ENCODE measurements at places on chromosomes 6 and 20.

DNA sequence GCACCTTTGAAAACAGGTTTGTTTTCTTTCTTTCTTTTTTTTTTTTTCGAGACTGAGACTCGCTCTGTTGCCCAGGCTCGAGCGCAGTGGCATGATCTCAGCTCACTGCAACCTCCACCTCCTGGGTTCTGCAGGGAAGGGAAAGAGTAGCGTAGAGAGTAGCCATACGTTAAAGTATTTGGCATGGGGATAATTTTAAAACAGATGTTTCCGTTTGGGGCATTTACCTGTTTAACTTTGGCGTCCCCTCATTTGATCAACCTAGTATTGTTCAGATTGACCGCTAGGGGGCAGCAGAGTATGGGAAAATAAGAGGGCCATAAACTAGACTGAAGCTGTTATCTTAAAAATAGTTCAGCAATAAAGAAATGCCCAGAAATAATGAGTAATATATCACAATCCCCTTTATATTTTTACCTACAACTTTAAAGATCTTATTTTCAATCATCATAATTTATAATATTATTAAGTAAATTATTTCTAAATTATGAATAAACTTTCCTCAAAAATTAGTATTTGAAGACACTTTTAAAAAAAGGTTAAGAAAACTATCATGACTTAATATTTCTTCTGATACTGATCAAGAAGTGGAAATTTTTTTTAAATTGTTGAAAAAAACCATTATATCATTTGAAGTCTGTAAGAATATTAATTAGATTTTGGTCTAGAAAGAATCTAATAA, 7.6 kb upstream of the TAAR9 start:
- DNase-seq, result peak; percentile 46

DNA sequence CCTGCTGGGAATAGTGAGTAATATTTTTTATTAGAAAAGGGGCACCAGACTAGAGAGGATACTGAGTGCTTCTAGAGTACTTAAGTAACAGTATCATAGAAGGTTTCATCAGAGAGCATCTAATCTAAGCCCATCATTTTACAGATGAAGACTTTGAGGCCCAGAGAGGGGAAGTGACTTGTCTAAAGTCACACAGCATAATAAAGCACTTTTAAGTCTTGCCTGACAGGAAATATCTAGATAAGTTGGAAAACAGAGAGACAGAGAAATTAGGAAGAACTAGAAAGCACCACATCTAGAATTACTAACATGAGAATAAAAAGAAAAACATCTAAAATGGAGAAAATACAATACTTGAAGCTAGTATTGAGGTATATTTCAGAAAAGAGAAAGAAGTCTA, 6.0 kb downstream of the HLA-DMA start:
- DNase-seq, result no peak

- DNase-seq, result no peak
These were observed 115.9 kb upstream of the BMP2 start for GRCh38 chr20:6651561-6651960.

DNA sequence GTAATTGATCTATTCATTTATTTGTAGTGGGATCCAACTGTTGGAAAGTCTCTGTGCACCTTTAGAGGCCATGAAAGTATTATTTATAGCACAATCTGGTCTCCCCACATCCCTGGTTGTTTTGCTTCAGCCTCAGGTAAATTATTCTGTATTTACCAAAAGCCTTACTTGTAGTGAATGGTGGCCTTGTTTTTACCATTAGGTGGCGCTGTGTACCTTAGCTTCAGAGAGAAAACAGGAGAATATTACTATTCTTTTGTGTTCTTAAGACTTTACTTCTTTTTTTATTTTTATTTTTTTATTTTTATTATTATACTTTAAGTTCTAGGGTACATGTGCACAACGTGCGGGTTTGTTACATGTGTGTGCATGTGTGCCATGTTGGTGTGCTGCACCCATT, 23.7 kb downstream of the PEX7 start:
- DNase-seq, result no peak

- no peak for DNase-seq
These were observed 70.0 kb upstream of the SUPT3H start for GRCh38 chr6:45447716-45448115.

GRCh38 chr20:35225319-35226125, 968 bp upstream of the MMP24 start:
- DNase-seq, result no peak

- peak; percentile 66 for DNase-seq
These were observed 48.2 kb downstream of the MRPL14 start for GRCh38 chr6:44078827-44079671.

- no peak for DNase-seq
These were observed 34.6 kb downstream of the REPS1 start for GRCh38 chr6:138953451-138953850.

GRCh38 chr6:169990095-169991030, 238.9 kb downstream of the ERMARD start:
- peak; percentile 56 for DNase-seq

DNA sequence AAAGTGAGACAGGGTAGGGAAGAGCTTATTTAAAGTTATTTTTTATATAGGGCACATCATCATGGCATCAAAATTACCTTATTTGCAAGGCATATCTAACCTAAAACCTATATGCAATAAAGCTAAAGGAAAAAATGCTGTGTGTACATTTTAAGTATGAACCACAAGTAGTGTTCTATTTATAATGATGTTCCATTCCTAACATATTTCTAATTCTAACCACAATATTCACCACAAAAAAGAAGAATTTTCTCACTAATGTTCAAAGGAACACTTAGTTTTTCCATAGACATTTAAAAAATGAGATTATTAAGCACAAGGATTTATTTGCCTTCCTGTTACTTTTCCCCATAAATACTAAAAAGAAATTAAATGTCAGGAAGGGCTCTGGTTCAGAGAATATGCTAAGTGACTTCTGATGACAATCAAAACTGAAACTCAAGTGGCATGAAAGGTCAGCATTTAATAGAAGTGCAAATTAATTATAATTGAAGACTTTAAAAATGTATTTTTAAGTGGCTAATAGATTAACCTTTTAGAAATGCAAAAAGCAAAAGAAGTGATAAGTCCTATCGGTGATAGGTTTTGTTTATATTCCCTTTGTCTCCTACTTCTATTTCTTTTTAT, 25.1 kb downstream of the GPR63 start:
- no peak for DNase-seq

- DNase-seq, result peak; percentile 96
These were observed at the start of gene PSMB8 for GRCh38 chr6:32843979-32844838. PSMB8 (minus strand) TSS chr6:32844047; CDS start chr6:32843996, 51 bp downstream.

DNA sequence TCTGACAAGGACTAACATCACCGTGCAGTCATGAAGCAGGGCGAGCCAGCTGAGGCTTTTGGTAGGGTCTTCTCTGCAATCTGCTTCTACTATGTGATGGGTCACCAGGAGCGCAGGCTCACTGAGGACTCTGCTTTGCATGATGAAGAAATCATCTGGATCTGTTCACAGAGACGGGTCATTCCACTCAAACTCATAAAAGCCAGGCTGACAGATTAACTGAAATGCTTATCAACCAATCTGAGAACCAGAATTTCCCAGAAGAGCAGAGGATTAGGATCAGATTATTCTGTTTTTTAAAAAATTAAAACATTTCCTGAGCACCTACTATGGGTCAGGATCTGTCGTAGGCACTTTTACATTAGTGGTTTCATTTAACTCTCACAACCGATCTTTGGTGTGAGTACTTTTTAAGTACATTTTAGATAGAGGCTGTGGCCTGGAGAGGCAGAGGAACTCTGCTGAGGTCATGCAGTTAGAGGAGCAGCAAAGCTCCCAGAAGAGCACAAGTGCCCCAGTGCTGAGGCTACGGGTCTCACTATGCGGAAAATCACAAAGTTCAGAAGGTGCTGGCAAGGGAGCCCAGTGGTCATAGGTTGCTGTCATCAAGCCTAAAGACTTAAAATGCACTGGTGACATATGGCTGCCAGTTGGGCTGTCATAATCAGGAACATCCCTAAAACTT, 109.1 kb downstream of the BACH2 start:
- no peak for DNase-seq
